Ascending aorta (tissue), 2 donors: ENCODE measurements at places on chromosomes 6 and 20. TPM values are rescaled to one million over a fixed set of nuclear protein-coding genes. Genes with fewer than 3 reads are reported as not detected.

DNA sequence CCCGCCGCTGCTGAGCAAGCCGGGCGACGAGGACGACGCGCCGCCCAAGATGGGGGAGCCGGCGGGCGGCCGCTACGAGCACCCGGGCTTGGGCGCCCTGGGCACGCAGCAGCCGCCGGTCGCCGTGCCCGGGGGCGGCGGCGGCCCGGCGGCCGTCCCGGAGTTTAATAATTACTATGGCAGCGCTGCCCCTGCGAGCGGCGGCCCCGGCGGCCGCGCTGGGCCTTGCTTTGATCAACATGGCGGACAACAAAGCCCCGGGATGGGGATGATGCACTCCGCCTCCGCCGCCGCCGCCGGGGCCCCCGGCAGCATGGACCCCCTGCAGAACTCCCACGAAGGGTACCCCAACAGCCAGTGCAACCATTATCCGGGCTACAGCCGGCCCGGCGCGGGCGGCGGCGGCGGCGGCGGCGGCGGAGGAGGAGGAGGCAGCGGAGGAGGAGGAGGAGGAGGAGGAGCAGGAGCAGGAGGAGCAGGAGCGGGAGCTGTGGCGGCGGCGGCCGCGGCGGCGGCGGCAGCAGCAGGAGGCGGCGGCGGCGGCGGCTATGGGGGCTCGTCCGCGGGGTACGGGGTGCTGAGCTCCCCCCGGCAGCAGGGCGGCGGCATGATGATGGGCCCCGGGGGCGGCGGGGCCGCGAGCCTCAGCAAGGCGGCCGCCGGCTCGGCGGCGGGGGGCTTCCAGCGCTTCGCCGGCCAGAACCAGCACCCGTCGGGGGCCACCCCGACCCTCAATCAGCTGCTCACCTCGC lies 1.5 kb downstream of the ARID1B start:
- peaks cover 30% of the 10 kb centered on the region for H3K4me1 ChIP-seq
- peak; percentile 71 for DNase-seq
- H3K4me3 ChIP-seq, result peak overlapping the region; percentile 76
- peak overlapping the region; percentile 100 for H3K27ac ChIP-seq

DNA sequence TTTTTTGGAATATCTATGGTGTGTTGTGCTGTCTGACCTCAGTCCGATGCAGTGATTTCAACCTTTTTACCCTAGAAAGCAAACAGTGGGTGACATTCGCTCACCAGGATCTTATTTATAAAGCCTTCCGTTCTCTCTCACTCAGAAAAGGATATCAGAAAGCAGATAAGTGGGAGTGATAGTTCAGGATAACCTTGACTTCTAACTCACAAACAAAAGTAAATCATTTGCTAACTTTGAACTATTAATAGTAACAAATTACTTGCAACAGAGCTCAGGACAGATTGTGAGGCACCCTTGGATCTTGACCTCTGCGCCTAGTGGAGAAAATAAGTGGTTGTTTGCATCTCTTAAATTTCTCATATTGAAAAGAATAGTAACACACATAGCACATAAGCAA lies 637.1 kb upstream of the CITED2 start:
- no peaks in the 10 kb centered on the region for H3K27me3 ChIP-seq
- no peak overlapping the region for H3K4me3 ChIP-seq
- H3K27ac ChIP-seq, result no peak overlapping the region
- no peak for DNase-seq
- H3K36me3 ChIP-seq, result no peaks in the 10 kb centered on the region

The CD93 gene
- total RNA-seq, result 206 TPM

The OLIG3 gene
- total RNA-seq, result not detected

GRCh38 chr20:62860924-62861691 lies 514 bp downstream of the TCFL5 start:
- peaks cover 8% of the 10 kb centered on the region for H3K36me3 ChIP-seq
- no peak for DNase-seq
- peak overlapping the region; percentile 69 for H3K4me3 ChIP-seq
- H3K27me3 ChIP-seq, result no peaks in the 10 kb centered on the region
- H3K4me1 ChIP-seq, result peaks cover 4% of the 10 kb centered on the region

The DCDC2 gene
- total RNA-seq, result not detected

The OPRM1 gene
- total RNA-seq, result not detected

GRCh38 chr6:10908228-10908627 lies 21.4 kb downstream of the SYCP2L start:
- no peak overlapping the region for H3K27ac ChIP-seq
- no peaks in the 10 kb centered on the region for H3K36me3 ChIP-seq

DNA sequence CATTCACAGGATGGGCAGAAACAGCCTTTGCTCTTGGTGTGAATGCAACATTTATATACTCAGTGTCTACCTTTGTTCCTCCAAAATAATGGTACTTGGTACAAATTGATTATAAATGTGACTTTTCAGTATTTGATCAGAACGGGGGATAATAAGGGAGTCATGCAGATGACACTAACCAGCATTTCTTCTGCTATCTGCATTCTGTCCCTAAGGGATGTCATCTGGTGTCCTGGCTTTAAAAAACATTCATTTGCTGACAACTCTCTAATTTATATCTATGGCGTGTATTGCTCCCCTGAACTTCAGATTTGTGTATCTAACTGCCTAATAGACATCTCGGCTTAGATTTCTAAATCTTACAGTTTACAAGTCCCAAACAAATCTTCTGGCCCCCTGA lies 76.4 kb upstream of the FLRT3 start:
- no peak overlapping the region for H3K27ac ChIP-seq
- no peaks in the 10 kb centered on the region for H3K27me3 ChIP-seq
- no peaks in the 10 kb centered on the region for H3K36me3 ChIP-seq

- DNase-seq, result no peak
- H3K27me3 ChIP-seq, result no peaks in the 10 kb centered on the region
- no peaks in the 10 kb centered on the region for H3K36me3 ChIP-seq
- no peak overlapping the region for H3K27ac ChIP-seq
- H3K4me3 ChIP-seq, result no peak overlapping the region
Observed at GRCh38 chr6:15330174-15330944, 84.5 kb downstream of the JARID2 start.

The OPRL1 gene
- 0.21 TPM for total RNA-seq

The SSR1 gene
- 46.4 TPM for total RNA-seq

The TGM3 gene
- not detected for total RNA-seq

DNA sequence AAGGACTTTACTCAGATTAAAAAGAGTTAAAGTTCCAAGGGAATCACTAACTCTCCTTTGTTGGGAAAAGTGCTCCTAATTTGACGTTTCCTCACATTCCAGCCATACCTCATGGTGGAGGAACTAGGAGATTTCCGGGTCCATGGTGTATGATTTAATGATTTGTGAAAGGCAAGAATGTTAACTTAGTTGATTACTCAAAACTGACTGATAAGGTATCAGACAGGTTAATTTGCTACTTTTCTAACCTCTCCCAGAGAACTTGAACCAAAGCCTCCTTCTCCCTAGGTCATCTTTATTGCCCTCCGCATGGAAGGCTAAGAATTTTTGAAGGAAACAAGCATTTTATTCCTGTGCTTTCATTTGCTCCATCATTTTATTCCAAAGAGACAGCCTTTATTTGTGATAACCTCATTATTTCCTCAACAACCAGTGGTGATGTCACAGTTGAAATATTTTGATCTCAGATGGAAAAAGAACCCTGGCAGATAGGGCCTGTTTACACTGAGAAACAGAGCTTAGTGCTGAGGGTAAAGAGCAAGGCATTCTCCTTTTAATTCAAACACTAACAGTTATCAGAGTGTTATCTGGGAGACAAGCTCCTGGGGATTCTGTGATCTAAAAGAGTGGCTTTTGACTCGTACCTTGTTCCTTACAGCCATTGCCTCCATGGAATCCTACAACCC lies 57.4 kb upstream of the BMP2 start:
- no peaks in the 10 kb centered on the region for H3K27me3 ChIP-seq
- DNase-seq, result no peak
- no peak overlapping the region for H3K4me3 ChIP-seq
- H3K27ac ChIP-seq, result no peak overlapping the region
- H3K4me1 ChIP-seq, result peaks cover 14% of the 10 kb centered on the region

- H3K4me3 ChIP-seq, result no peak overlapping the region
- H3K36me3 ChIP-seq, result no peaks in the 10 kb centered on the region
- no peaks in the 10 kb centered on the region for H3K4me1 ChIP-seq
- no peaks in the 10 kb centered on the region for H3K27me3 ChIP-seq
Observed at GRCh38 chr20:48364688-48365421, 462.9 kb downstream of the PREX1 start.

The MUCL3 gene
- total RNA-seq, result not detected

The BFSP1 gene
- not detected for total RNA-seq

DNA sequence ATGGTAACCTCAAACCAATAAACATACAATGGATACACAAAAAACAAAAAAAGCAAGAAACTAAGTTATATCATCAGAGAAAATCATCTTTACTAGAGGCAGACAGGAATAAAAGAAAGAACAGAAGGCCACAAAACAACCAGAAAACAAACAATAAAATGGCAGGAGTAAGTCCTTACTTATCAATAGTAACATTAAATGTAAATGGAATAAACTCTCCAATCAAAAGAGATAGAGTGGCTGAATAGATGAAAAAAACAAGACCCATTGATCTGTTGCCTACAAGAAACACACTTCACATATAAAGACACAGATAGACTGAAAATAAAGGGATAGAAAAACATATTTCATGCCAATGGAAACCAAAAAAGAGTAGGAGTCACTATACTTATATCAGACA lies 81.3 kb upstream of the GJE1 start:
- H3K27ac ChIP-seq, result no peak overlapping the region
- DNase-seq, result no peak
- H3K4me3 ChIP-seq, result no peak overlapping the region
- H3K27me3 ChIP-seq, result no peaks in the 10 kb centered on the region

DNA sequence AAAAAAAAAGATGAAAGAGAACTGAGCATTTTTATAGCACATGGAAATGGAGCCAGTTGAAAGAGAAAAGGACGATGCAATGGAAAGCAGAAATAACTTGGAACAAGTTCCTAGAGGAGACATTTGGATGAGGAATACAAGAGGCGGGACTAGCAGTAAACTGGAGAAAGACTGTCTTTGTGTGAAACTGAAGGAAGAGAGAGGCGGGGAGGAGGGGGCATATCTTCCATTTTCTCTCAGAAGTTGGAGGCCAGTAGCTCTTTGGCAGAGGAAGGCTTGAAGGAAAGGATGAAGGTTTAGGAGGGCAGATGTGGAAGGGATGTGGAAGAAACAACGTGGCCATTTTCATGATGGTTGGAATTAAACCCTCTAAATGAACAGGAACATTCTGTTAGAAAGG lies 33.0 kb upstream of the ADGRF1 start:
- H3K36me3 ChIP-seq, result no peaks in the 10 kb centered on the region
- H3K27me3 ChIP-seq, result no peaks in the 10 kb centered on the region
- H3K4me1 ChIP-seq, result no peaks in the 10 kb centered on the region
- no peak overlapping the region for H3K4me3 ChIP-seq

The SAPCD1 gene
- not detected for total RNA-seq

The SMLR1 gene
- total RNA-seq, result not detected

The RBPJL gene
- not detected for total RNA-seq

- H3K27ac ChIP-seq, result no peak overlapping the region
- peaks cover 10% of the 10 kb centered on the region for H3K36me3 ChIP-seq
- no peak for DNase-seq
- no peaks in the 10 kb centered on the region for H3K4me1 ChIP-seq
Observed at GRCh38 chr6:167974640-167975344, 22.7 kb upstream of the KIF25 start.

DNA sequence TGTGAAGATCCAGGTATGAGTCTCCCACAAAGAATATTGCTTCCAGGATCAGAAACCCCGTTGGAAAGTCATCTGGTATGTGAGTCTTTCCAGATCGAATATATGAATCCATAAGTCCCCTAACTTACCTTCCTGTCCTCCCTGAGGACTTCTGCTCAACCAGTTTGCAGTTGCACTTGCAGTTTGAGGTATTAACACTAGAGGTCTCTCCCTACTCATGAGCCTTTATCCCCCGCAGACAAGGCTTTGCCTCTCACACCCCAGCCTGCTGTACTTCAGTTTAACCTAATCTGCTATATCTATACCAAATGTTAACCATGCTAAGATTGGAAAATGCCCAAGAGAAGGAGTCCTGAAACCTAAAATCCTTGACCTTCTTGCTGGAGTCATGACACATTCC lies 135.3 kb upstream of the DEFB112 start:
- no peak overlapping the region for H3K4me3 ChIP-seq
- DNase-seq, result no peak
- no peaks in the 10 kb centered on the region for H3K27me3 ChIP-seq
- H3K4me1 ChIP-seq, result no peaks in the 10 kb centered on the region

DNA sequence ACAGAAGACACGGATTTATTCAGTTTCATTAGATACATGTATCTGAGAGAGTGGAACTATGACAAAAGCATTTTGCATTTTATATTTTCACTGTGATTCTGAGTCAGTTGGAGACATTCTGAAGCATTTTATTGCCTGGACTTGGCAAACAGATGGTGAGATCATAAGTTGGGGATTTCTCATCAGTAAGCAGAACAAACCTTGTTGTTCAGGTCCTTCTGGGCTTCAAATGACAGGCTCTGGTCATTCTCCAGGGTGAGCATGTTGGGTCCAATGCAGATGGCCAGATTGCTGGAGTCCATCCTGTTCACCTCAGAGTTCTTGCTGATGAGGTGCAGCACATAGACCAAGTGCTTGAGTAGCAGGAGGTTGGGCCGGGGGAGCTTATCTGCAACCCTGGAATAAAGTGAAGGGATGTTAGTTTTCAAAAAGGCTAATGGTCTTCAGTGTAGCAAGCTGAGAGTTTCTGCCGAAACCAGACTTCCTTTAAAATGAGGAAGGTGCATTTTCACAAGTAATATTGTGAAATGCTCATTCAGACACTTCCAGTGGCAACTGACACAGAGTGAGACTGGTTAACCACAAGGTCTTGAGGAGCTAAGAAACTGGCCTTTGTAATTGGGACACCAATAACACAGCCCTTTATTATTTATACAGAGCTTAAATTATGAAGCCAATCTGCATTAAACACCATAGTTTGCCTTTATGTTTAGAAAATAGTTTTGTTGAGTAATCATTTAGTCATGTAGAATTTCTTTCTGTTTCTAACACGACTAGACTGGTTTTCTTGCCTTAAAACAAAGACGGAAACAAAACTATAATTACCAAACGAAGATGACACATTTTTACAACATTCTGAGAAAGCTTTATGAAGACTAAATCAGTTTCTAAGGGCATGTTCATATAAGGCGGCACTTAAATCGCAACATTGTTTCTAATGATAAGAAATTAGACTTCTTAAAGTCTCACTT lies 5.6 kb downstream of the TAGAP start:
- H3K27me3 ChIP-seq, result no peaks in the 10 kb centered on the region
- H3K27ac ChIP-seq, result no peak overlapping the region
- H3K4me1 ChIP-seq, result no peaks in the 10 kb centered on the region
- DNase-seq, result no peak
- no peaks in the 10 kb centered on the region for H3K36me3 ChIP-seq

DNA sequence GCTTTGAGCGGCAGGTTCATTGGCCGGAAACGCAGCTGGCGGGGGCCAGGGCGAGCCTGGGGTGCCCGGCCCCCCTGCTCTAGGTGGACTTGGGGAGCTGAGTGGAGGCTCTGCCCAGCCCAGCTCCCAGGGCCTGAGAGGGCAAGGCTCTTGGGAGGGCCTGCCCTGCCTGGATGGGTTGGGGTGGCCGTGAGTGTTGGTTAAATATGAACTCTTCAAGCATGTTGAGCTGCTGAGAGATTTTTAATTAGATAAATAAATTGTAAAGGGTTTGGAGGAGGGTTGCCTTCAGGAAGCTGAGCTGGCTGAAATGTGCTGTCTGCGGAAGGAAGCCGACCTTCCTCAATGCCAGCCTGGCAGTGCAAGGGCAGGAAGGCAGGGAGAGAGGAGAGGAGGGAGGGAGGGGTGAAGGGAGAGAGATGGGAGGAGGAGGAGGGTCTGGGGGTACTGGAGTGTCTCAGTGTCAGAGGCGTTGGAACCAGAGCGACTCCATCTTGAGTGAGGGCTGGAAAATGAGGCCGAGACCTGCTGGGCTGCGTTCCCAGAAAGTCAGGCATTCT lies 39.4 kb upstream of the PMEPA1 start:
- no peaks in the 10 kb centered on the region for H3K27me3 ChIP-seq
- peaks cover 25% of the 10 kb centered on the region for H3K4me1 ChIP-seq
- H3K27ac ChIP-seq, result peak overlapping the region; percentile 99
- no peaks in the 10 kb centered on the region for H3K36me3 ChIP-seq
- DNase-seq, result no peak
- H3K4me3 ChIP-seq, result peak overlapping the region; percentile 50
